ENCODE measurements at places on chromosomes 4 and X.

- DNase-seq = no peak
Measured at GRCh38 chr4:20983763-20984575, 283.7 kb downstream of the PACRGL start.

GRCh38 chr4:8229331-8229975 is 30.4 kb downstream of the SH3TC1 start:
- no peak for DNase-seq

- no peak for DNase-seq
Measured at GRCh38 chr4:8270912-8271815, 1.6 kb downstream of the HTRA3 start.

- DNase-seq = no peak
Measured at GRCh38 chr4:15481961-15482745, 12.5 kb downstream of the CC2D2A start.

- no peak for DNase-seq
Measured at GRCh38 chrX:110163488-110163887, 154.4 kb downstream of the AMMECR1 start.

DNA sequence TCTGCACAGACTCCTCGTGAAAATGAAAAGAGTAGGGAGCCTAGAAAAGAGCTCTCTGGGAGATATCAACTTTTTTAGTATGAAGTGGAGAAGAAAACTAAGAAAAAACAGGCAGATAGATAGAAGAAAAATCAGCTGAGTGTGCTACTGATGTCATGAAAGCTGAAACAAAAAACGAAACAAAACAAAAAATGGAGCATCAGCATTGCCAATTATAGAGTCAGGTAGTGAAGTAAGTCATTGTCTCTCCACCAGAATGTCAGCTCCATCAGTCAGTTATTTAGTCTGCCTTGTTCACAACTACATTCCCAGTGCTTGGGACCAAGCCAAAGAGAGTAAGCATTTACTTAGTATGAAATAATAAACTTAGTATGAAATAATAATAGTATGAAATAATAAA is 595.1 kb downstream of the STPG2 start:
- no peak for DNase-seq

DNA sequence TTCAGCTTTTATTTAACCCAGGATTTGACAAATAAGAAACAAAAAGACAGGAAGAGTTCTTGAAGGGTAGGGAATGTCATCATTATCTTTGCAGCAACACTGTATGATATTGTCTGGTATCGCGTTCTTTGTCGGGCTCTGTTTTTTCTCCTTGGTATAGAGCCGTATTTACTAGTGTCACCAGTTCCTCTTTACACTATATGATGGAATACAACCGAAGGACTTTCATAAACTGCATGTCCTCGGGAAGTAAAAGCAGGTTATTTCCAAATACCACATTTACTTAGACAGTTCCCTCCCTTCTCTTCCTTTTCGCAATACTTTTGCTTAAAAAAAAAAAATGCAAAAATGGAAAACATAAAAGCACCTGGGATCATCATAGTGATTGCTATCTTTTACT is 96.6 kb upstream of the IL13RA1 start:
- DNase-seq = no peak

DNA sequence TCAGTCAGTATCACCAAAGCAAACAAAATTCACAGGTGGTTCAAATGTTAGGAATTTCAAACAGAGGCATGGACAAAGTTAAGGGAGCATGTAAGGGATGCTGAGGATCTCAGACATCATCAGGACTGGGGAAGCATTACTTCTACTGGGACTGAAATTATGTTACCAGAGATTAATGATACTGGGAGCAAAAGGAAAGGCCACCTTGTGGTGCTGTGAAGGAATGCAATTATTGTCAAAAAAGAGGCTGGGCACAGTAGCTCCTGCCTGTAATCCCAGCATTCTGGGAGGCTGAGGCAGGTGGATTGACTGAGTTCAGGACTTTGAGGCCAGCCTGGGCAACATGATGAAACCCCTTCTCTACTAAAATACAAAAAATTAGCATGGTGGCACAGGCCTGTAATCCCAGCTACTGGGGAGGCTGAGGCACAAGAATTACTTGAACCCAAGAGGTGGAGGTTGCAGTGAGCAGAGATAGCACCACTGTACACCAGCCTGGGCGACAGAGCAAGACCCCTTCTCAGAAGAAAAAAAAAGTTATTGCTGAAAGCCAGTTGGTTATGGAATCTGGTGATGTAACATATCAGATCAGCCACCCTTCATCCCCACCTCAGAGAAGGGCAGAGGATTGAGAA is 954.3 kb downstream of the PCDH7 start:
- no peak for DNase-seq

GRCh38 chr4:139458999-139459398 is 5.1 kb downstream of the RAB33B start:
- DNase-seq = no peak
